ENCODE measurements at places on chromosomes 7 and 10.

DNA sequence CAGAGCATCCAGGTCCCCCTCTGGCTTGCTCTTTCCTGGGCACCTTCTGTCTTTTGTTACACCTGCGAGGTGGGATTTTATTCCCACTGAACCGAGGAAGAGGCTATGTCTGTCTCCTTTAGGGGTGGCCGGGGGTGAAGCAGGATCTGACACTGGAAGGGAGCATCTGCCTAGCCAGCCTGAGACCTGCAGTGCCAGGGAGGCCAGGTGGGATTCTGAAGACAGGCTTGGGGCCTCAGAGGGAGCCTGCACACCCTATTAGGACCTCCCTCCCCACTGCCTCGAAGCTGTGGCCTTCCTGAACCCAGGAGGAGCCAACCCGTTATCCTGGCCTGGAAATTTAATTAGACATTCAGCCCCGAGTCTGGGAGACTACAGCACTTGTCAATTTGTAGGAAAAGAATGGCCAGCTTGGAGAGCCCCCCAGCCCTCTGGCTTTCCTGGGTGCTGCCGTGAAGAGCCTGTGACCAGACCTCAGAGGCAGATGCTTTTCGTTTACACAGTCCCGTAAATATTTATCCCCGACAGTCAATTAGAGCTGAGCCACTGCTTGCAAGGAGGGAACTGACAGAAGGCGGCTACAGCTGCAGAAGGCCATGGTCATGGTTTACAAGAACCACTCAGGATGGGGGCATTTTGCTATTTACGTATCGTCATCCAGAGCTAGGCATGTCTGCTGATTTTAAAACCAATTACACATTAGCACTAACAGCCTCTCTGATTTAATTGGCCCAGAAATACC, 19.7 kb downstream of the CHAT start:
- no peak for DNase-seq

DNA sequence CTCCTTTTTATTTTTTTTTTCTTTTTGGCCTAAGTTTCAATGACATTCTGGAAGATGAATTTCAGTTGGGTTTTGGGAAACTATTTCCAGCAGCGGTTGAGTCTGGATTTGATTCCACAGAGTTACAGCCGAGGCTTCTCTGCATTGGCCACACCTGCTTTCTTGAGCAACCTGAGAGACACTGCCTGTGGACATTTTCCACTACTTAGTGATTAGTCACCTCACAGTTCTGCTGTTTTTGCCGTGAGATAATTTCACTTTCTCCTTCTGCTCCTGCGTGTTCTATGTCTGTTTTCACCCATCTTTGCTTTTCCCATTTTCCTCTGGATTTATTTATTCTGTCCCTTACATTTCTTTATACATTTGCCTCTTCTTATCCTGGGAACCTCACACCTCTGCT, 243.0 kb downstream of the BICC1 start:
- no peak for DNase-seq

GRCh38 chr7:69177461-69177861, 420.8 kb upstream of the AUTS2 start:
- DNase-seq: no peak

- no peak for DNase-seq
Measured at GRCh38 chr10:132781556-132781955, 4.4 kb downstream of the NKX6-2 start.

DNA sequence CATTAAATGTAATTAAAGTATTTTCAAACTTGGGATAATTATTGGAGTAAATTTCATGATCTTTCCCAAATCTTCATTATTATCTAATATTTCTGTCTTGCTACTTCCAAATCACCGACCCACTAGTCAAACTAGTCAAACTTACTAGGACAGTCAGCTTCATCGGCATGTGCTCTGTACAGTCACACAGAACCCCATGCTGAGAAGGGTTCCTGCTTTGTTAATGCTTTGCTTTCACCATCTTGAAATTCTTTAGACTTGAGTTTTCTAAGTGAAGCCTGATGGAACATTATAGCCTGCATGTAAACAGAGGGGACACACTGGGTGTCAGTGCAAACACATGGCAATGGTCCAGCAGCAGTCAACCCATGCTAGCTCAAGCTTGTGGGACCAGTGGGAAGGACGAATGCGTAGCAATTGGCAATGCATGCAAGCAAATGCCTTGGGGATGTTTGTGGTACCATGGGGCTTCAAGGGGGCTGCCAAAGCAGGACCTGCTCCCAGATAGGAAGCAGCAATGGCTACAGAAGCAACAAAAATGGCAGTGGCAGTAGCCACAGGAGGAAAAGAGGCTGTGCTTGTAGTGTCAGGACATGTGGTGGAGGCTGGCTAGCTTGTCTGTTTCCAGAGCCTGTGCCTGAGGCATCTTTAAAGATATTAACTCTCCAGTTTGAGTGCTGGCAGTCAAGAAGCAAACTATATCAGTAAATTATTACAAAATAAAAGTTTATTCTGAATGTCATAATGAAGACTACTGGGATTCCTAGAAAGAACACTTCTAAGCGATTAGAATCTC, 441.1 kb upstream of the SEMA3D start:
- no peak for DNase-seq

GRCh38 chr10:44961230-44961571, 1.6 kb downstream of the RASSF4 start:
- DNase-seq: no peak

- DNase-seq: no peak
Measured at GRCh38 chr7:138828302-138828701, 30.3 kb upstream of the ATP6V0A4 start.

DNA sequence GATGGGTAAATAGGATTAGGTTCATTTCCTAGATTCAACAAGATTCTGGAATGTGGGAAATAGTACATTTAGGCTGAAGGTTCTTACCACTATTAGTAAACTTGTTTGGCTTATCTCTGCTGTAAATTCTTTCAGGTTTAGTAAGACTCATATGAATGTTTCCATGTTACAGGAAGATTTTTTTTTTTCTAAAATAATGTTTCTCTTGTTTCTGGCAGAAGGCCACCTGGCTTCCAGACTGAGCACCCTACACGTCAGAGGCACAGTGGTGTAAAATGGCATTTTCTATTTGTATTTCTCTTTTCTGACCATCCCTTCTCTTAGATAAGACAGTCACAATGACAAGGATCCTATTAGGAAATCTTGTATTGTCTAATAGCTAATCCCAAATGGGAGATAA, 22.7 kb upstream of the AASS start:
- no peak for DNase-seq

GRCh38 chr7:134602881-134603451, 43.7 kb upstream of the BPGM start:
- DNase-seq: no peak

GRCh38 chr7:40658729-40659128, 523.9 kb downstream of the SUGCT start:
- no peak for DNase-seq

- DNase-seq: no peak
Measured at GRCh38 chr7:66930341-66930740, 9.3 kb downstream of the TMEM248 start.

- no peak for DNase-seq
Measured at GRCh38 chr7:41656366-41656765, 46.5 kb downstream of the INHBA start.

Measured in stimulated activated CD8-positive, alpha-beta memory T cell treated with anti-CD3 and anti-CD28 coated beads, Interleukin-4, amount 100 ng/mL, for 1 hour (primary cell).